ENCODE measurements at places on chromosomes 11 and 22.

- no peak for DNase-seq
These were observed 25.7 kb downstream of the APOL5 start for GRCh38 chr22:35743326-35743860.

- DNase-seq, result no peak
These were observed 21.5 kb upstream of the PARVG start for GRCh38 chr22:44159221-44159620.

- no peak for DNase-seq
These were observed 2.5 kb downstream of the ROBO3 start for GRCh38 chr11:124867700-124868099.

- no peak for DNase-seq
These were observed 32.5 kb upstream of the LMO1 start for GRCh38 chr11:8296038-8296649.

DNA sequence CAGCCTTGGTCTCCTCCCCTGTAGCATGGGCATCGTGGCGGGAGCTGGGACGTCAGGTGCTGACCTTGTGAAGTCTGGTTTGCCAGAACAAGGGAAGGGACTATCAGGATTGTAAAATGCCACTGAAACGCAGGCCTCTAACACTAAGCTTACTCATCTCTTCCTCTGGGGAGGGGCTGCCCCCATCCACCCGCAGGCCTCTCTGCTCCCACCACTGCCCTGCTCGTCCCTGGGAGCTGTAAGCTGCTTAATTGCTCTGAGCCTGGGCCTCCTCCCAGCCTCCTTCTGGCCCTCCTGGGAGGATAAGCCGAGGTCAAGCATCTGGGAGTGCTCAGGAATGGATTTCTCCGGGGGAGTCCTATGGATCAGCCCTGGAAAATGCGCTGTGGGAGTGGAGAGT, 8.4 kb downstream of the SHISAL1 start:
- no peak for DNase-seq

DNA sequence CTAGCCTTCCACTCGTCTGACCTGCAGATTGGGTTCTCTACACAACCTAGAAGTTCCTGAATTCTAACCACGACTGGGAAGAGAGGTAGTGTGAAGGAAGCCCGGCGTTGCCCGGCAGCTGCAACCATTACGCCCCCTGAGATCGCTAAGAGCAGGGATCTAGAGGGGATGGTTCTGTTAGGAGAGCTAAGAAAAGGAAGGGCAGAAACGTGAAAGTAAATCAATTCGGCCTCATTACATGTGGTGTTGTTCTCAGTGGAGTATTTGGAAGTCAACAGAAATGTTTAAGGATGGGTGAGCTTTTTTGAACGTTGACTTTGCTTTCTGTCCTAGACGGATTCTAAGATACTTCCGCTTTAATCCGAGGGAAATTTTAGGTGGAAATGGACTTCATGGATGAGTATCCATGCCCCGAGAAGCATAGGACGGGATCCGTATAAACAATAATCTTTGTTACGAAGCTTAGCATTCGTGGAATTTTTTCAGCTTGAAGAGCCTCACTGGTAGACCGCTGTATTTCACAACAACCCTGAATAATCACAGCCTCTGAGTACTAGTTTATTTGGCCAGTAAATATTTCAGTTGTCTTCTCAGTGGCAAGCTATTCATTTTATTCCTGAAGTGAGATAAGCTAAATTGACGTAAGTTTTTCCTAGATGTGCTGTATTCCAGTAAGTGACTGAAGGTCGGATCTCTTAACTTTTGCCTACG, 629 bp downstream of the ATP5MG start:
- no peak for DNase-seq

DNA sequence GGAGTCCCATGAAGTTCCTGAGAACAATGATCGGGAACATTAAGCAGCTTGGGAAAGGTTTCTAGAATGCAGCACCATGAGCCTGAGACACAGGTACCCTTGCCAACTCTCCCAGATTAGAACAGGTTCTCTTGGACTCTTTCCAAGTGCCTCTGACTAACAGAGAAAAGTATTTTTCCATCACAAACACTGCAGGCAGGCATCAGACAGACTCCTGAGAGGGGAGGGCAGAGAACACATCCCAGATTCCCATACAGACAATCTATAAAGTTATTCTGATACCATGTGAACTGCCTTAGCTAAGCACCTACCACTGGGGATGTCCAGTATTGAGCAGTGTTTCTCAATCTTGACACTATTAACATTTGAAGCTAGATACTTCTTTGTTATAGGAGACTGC, 27.3 kb downstream of the SERGEF start:
- peak; percentile 58 for DNase-seq

DNA sequence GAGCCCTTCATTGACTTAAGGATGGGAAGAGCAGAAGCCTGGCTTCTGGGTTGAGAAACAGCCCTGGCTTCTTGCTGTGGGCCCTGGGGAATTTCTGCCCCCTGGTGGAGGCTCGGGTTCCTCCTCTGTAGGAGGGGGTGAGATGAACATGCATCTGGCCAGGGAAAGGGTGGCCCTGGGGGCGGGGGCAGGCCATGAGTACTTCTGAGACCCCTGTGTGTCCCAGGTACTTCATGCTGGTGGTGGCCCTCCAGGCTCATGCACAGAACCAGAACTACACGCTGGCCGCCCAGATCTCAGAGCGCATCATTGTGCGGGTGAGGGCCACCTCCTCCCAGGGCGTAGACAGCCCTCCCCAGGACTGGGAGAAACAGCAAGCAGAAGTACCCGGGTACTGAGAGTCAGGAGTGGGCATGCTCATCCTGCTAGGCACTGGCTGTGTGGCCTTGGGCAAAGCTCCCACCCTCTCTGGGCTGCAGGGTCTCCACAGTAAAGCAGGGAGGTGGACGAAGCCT, 15.8 kb downstream of the TMEM258 start:
- DNase-seq, result peak; percentile 18

DNA sequence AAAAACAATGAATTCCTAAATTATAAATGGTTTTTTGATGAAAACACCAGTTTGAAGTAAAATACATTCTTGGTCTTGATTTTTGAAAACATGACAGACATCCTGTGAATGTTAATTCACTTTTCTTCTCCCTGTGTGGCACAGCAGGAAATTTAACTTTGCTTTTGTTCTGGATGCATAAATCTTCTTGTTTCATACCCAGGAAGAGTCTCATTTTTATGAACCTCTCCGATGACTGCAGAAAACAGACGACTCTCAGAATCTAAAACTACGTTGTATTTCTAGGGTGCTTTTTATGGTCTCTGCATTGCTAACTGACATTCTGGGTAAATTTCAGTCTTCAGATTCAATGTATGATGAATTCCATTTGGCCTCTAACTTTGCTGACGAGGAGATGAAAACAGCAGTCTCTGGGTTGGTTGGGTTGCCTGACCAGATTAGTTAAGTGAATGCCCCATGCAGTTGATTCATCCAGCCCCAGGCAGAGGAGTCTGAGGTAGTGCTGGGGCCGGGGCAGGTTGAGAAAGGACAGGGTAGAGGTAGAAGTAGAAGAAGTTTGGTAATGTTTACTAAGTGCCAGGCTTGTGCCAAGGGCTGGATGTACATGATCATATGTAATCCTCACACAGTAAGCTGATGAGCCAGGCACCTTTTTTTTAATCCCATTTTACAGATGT, 20.1 kb downstream of the TCP11L1 start:
- DNase-seq, result no peak

Measured in NCI-H2029 (cell line).